ENCODE measurements at places on chromosomes 6 and 20.

DNA sequence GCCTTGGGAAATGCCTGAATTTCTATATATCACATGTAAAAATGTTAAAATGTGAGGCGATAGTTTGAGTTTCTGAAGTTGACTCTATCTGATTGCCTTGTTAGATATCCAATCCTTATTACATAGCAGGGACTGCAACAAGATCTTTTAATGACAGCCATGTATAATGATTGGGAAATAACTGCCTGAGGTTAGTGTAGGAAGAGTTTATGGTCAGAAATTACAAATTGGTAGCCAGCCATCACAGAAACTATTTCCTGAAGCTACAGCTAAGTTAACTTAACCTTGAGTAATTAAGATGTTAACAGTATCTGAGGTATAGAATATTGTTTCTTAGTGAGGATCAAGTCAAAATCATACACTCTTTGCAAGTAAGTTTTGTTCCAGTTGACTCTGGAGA is 41.0 kb downstream of the AKIRIN2 start:
- no peak for DNase-seq

GRCh38 chr20:14830466-14830865 is 493.1 kb upstream of the FLRT3 start:
- no peak for DNase-seq

DNA sequence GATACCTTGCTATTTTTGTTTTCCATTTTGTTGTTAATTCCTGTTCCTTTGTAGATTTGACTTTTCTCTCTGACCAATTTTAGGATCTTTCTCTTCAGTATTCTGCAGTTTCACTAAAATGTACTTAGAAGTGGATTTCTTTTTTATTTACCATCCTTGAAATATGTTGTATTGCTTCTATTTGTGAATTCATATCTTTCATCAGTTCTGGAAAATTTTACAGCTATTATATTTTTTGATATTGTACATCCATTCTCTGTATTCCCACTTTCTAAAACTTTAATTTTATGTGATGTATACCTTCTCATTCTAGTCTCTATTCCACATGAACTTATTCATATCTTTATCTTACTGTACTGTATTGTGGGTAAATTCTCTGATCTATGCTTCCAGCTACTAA is 9.7 kb upstream of the ALDH8A1 start:
- DNase-seq = no peak

DNA sequence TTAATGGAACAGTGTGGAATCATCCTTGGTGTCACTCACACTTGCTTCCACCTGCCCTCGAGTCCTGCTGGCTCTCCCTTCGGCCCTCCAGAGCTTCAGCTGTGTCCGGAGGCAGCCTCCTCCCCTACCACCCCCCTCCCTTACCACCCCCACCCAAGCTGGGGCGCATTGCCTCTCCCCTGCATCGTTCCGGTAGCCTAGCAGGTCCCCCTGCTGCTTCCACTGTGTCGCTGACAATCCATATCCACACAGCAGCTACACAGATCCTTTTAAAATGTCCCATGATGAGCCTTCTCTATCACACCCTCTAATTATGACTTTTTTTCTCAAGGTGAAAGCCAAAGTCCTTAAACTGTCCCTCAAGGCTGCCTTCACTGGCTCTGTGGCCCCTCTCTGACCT is 117.6 kb downstream of the TIAM2 start:
- DNase-seq = no peak

DNA sequence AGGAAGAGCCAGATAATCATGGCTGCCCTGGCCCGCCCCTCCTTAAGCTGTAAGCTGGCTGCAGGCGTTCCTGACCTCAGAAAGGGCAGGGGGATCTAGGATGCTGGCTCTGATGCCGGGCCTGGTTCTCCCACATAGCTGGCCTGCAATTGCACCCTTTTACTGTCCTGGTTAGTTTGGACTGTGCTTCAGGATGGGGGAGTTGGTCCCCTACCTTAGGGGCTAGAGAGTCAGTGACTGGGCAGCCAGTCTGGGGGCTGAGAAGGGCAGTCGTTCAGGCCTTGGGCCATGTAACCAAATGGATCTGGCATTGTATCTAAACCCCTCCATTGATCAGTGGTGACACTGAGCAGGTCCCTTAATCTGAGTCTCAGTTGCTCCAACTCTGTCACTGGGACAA is 40.7 kb downstream of the TGM3 start:
- no peak for DNase-seq

- DNase-seq = no peak
Observed at GRCh38 chr6:148395583-148396101, 53.0 kb downstream of the SASH1 start.

- DNase-seq = no peak
Observed at GRCh38 chr6:14383393-14384174, 266.0 kb downstream of the CD83 start.

- DNase-seq = no peak
Observed at GRCh38 chr20:57396984-57397692, 5.9 kb downstream of the RBM38 start.

- no peak for DNase-seq
Observed at GRCh38 chr6:135014353-135014832, 40.2 kb downstream of the HBS1L start.

DNA sequence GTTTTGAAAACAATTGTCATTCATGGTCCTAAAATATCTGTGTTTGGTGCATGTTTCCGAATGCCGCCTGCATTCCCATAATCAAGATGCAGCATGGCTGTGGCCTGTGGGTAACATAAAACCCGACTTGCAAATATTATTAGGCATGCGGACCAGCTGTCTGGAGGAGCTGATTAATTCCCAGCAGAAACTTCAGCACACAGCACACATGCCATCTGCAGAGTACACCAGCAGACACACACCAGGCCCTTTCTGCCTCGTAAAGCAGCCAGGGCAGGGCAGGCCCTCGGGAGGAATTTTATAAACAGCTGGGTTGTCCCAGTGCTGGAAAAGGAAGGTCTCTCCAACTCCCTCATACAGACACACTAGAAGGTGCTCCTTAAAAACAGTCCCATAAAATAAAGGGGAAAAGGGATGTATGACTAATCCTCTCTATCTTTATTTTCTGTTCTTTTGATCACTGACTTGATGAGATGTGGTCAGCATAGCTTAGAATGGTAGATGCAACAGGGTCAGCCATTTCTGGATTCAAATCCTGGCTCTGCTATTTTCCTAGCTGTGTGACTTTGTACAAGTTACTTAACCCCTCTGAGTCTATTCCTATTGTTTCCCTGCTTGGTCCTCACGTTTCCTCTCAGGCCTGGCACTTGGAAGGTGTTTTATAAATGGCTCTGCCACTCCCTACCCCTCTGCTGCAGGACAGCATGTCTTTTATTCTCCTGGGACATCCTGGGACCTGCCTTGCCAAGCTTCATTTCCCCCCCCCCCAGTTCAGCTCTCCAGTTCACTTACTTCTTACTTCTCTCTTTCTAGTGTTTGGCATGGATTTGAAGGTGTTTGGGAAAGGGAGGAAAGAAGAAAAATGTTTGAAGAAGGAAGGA is 85.9 kb upstream of the TRAF3IP2 start:
- no peak for DNase-seq

- no peak for DNase-seq
Observed at GRCh38 chr20:44461142-44461802, 14.4 kb upstream of the TTPAL start.

- no peak for DNase-seq
Observed at GRCh38 chr20:25394276-25394675, 3.6 kb upstream of the ABHD12 start.

DNA sequence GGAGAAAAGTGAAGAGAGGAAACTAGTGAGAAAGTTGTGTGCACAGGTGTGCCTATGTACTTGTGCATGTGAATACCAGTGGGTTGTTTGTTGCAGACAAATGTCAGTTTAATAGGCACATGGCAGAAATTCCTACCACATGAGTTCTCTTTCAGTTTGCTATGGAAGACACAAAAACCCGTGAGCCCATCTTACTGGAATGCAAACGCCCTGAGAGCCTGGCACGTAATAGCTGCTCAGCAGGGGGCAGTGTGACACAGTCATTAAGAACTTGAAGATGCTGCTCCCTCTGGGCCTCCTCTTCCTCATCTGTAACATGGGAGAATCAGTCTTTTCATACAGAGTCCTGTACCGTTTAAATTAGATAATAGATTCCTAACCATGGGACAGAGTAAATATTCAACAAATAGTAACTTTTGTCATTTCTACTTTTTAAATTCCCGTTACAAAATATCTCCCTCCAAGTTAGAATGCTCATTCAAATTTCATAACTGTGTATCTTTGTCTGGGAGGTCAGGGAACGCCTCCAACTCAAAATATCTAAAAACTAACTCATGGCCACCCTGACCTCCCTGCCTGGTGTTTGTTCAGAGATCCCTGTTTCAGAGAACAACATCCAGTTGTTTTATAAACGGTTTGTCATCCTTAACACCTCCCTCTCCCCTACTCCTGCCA is 802.9 kb downstream of the MAFB start:
- DNase-seq = no peak

GRCh38 chr20:53187392-53188068 is 215.4 kb downstream of the TSHZ2 start:
- no peak for DNase-seq

DNA sequence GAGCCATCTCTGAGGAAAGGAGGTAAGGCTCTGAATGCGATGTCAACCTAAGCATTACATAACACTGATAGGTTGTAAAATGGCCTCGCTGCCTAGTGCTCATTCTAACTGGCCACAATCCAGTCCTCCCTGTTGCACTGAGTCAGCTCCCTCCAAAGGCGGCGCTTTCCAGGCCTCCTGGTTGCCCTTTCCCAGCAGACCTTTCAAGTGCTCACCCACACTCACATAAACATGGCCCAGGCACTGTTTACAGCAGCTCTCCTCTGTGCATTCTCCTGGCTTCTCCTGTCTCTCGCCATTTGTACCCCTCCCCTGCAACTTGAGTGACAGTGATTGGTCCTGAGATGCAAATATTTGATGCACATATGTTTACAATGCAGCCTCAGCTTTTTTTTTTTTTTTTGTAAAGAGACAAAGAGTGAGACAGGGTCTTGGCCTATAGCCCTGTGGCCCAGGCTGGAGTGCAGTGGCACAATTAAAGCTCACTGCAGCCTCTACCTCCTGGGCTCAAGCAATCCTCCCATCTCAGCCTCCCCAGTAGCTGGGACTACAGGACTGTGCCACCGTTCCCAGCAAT is 36.8 kb upstream of the PRND start:
- DNase-seq = no peak

DNA sequence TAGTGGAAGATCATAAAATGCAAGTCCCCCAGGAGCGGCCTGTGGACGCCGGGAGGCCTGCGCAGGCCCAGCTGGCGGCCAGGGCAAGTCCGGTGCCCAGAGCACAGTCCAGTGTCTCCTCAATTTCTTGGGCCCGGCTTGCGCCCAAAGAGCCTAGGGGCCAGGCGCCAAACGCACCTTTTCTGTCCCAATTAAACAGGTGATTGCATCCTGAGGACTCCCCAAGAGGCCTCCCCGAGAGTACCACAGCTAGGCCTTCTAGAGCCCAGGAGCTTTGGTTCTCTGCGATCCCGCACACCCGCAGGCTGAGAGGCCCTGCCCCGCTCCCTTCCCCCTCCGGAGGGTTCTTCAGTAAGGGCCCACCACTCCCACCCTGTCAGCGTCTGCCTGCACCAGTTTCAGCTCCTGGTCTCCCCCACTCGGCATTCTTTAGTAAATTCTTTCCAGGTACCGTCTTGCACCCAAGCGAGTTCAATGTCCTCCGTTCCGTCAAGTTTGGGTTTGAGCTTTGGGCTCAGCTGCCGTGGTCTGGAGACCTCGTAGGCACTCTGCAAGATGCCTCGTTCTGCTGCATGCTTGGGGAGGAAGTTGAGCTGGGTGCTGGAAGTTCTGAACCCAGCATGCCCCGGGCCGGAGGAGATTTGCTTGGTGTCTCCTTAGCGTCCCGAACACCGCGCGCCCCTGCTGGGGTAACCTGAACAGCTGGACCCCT is 3.9 kb upstream of the NKX2-2 start:
- no peak for DNase-seq

DNA sequence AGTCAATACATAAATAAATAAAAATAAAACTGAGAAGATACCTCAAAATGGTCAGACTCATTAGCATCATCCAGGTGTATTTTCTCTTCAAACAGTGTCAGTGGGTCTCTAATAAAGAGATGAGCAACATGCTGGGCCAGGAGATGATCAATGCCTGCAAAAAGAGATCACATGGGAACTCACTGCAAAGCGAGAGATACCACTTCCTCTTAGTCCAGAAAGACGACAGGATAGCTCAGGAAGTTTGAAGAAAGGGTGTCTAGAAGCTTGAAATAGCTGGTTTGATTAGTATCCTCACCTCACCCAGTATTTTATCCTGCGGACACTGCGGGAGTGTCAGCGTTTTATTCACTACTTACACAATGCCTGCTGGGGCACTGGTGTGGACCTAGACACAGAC is 38.0 kb downstream of the GCLC start:
- no peak for DNase-seq

GRCh38 chr20:57372581-57373350 is 18.4 kb upstream of the RBM38 start:
- no peak for DNase-seq

DNA sequence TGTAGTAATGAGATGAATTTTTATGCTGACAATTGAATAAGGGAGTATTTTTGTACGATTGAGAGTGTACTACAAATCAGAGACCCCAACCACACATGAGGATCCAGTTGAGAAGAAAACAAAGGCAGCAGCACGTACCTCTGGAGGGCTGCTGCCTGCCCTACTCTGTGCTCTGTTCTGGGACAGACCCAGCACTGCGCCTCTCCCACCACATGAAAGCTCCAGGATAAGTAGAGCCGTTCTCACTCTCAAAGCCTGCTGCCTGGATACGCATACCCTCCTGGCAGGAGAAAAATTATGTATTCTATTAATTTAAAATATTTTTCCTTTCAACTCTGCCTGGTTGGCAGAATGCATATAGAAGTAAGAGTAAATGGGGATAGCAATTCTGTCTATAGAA is 11.5 kb upstream of the TRAF3IP2 start:
- no peak for DNase-seq

- no peak for DNase-seq
Observed at GRCh38 chr6:119255492-119255891, 94.1 kb downstream of the MAN1A1 start.

- DNase-seq = no peak
Observed at GRCh38 chr20:62390317-62391164, 3.6 kb downstream of the RPS21 start.

- no peak for DNase-seq
Observed at GRCh38 chr6:147185216-147185615, 19.0 kb upstream of the STXBP5 start.

DNA sequence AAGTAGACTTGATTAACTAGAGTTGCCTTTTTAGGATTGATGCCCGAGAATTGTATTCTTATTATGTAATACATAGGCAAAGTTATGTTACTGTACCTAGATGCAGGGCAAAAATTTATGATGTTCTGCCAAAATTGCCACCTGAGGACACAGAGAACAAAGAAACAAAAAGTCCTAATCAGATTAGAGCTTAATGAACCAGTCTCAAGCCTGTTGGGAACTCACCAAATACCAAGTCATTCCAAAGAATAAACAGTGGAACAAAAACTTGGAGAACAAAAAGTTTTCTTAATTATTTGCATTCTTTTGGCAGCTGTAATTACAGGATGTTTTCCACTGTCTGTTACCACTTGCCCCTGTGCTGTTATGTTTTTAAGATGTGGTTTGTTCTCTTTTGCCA is 154.7 kb upstream of the SGK1 start:
- no peak for DNase-seq

All from anterior cingulate cortex (tissue), 58 donors.